ENCODE measurements at places on chromosomes 4 and X.

DNA sequence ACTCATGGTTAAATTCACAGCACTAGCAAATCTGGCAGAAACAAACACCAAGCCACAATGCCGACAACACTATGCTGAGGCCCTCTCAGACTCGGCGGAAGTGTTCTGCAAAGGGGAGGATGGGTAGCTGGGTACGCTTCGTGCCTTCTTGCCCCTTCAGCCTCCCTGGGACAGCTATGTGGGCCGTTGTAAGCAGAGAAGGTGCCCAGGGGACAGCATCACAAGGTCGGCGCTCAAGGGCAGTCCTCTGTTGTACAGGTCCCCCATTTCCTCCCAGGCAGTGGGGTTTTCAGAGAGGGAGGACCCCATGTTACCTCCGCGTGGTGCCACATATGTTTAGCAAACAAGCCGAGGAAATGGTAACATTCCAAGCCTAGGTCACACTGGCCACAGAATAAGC is 173.6 kb downstream of the AFAP1 start:
- no peak for DNase-seq

DNA sequence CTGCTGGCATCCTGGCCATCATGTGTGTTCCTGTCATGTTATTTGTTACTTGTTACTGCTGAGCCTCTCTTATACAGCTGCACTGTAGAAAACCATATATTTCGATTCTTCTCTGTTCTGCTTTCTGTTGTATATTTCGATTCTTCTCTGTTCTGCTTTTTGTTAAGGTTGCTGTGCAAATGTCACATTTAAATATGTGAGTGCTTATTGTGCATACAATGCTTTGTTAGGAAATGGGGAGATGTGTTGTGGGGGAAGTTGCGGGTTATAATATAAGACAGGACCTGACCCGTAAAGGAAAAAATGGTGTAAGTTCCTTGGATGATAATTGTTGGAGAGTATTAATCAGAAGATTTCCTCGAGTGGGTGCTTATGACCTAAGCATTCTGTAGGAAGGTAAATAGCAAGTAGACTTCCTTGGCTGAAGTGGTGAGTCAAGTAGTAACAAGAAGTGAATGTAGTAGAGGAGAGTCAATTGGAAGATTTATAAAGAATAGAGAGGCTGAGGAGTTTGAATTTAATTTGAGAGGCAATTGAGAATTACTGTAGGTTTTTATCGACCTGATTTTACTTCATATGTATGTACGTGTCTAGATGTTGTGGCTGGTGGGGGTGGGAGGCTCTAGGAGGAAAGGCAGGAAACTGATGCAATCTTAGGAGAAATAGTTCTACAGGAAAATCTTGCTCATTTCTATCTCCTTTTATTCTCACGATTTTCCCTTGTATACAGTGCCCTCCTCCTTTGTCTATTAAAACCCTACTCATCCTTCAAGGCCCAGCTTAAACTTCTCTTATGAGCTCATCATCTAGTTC is 8.5 kb downstream of the OGT start:
- DNase-seq = no peak

DNA sequence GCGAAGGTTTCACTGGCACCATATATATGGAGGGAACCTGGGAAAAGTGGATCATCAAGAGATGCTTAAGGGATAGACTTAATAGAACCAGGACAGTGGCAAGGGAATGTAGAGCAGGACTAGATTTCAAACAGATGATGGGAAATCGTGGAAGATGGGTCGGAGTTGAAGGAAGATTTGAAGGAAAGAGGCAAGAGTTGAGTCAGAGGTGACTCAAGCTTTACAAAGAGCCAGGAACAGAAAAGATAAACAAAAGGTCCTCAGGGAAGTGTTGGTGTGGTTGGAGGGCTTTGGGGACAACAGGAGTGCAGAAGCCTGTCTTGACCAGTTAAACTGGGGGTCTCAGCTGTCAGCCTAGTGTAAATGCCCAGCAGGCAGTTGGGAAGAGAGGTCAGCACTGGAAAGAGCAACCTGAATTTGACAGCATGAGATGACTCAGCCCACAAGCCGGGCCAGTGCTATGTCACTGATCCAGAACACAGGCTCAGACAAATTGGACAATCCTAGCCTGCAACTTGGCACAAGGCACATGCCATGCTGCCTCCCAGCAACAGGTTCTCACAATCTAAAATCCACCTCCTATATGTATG is 230.5 kb downstream of the IDS start:
- no peak for DNase-seq

DNA sequence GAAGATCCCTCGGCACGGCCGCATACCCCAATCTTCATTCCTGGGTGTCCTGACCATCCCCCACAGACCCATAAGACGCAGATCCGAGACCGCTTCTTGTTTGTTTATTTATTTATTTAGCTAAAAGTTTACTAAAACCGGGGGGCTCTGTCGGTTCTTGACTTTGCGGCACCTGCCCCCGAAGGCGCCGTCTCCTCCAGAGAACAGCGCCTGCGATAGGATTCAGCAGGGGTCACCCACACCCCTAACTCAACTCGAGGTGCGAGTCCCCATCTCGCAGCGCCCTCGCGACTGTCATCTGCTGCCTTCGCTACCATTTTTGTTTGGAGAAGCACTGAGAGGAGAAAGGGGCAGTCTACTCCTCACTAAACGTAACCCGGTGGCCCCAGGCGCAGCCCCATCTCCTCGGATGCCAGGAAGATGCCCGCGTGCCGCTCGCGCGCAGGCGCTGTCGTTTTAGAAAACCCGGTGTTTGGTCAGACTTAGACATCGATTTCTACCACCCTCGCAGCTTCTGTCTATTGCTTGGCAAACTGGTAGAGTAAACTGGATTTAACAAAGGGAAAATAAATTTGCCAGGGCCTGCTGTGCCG is 18.9 kb upstream of the GPR101 start:
- peak; percentile 28 for DNase-seq

DNA sequence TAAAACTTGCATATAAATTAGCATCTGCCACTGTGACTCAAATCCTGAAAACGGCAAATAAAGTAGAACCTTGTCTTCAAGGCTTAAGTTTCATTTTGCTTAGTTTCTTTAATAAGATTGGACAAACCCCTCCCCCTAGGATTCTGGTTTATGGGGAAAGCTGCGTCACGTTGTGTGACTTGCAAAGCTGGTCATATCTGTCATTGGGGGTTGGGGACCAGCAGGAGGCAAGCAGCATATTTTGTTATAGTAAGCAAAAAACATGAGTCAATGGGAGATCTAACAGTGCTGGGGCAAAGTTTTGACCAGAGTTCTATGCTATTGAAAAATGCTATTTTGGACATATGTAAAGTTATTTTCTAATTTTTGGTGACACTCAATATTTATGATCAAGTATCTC is 407.3 kb downstream of the PCDH18 start:
- no peak for DNase-seq

DNA sequence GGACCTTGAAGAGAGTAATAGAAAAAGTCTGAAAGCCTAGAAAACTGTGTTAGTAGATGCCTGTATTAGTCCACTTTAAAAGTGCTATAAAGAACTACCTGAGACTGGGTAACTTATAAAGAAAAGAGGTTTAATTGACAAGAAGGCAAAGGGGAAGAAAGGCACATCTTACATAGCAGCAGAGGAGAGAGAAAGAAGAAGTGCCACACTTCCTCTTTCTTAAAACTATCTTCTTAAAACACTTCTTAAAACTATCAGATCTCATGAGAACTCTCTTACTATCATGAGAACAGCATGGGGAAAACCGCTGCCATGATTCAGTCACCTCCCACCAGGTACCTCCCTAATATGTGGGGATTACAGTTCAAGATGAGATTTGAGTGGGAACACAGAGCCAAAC is 18.8 kb upstream of the COL25A1 start:
- no peak for DNase-seq

GRCh38 chr4:177374966-177375365 is 65.3 kb downstream of the NEIL3 start:
- no peak for DNase-seq

- DNase-seq = no peak
Measured at GRCh38 chrX:109632906-109633504, 8.0 kb upstream of the KCNE5 start.

DNA sequence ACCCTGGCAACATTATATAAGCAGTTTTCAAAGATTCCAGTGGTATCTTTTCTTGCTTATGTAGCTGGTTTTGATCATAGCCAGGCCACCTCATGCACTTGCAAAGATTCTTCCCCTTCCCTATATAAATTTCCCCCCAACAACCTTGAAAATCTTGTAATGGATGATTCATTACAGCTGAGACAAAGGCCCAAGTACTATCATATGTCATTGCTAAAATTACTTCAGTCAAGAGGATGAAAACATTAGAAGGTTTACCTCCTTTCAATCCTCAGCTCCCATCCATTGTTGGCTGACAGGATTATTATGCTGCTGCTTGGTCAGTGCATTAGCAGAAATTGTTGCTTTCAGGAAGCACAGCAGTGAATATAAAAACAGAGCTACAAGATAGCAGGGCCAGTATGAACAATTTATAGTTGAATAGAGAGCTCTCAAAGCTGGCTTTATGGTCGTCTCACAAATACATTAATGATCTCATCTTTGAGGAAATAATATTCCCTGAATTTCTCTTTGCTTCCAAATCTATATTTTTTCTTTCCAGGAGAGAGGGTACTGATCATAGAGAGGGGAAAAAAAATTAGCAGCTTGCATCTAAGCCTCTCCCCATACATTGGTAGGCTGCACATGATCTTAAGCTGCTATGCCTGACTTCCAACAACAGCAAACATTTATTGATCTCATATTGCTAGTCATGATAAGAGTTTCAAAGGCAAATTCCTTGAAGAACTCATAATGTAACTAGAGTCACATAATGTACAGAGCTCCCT is 7.7 kb upstream of the ARHGEF38 start:
- DNase-seq = no peak

DNA sequence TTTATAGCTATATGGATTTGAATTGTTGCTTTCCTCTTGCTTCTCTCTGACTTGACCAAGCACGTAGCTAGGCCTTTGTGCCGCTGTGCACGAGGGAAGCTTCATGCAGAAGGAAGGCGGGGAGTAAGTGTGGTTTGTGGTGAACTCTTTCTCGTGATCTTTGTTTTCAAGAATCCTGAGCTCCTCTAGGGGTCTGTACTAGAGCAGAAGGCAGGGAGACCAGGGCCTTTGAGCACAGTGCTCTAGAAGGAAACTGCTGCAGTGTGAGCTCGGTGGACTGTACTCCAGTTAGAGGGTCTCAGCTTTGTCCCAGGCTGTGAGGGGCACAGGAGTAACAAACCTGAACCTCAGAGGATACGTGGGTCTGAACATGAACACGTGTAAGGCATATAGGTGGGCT is 49.0 kb downstream of the AGA start:
- peak; percentile 9 for DNase-seq

- DNase-seq = no peak
Measured at GRCh38 chr4:57043347-57044251, 64.9 kb downstream of the POLR2B start.

DNA sequence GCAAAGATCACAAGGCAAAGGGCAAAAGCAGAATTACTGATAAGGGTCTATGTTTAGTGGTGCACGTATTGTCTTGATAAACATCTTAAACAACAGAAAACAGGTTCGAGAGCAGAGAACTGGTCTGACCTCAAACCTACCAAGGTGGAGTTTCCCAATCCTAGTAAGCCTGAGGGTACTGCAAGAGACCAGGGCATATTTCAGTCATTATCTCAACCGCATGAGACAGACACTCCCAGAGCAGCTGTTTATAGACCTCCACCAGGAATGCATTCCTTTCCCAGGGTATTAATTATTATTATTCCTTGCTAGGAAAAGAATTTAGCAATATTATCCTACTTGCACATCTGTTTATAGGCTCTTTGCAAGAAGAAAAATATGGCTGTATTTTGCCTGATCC is 51.5 kb downstream of the NPNT start:
- no peak for DNase-seq

- no peak for DNase-seq
Measured at GRCh38 chr4:104262678-104263077, 232.0 kb downstream of the CXXC4 start.

DNA sequence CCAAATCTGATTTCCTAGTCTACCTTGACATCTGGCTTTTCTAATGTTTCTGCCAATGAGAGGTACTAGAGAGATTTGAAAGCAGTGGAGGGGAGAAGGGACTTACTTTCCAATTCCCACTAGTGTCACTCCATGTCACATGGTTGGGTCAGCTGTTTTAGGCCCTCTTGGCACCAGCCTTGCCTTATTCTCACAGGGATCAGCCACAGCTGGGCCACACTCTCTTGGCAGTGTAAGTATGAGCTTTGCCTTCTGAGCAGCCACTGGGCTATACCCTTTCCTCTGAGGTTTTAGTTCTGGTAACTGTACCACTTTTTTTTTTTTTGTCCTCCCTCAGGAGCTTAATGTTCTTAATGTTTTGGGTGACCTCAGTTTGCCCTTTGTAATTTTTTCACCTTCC is 10.2 kb upstream of the ADH1C start:
- DNase-seq = no peak

DNA sequence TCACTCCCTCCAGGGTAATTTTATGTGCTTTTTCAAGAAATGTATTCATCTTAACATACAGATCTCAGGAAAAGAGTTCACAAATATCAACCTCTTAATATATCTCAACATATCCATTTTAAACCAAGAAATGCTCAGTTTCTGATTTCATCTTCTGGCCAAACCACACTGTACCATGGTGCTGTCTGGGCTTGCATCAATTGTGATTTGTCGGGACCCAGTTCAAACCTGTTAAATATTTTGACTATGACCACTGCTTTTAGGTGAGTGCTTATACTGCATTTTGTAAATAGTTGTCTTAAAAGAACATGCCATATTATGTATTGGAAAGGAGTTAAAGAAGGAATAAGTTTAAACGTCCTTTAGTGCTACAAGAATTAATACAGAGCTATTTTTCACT is 352.1 kb downstream of the SPOCK3 start:
- no peak for DNase-seq

DNA sequence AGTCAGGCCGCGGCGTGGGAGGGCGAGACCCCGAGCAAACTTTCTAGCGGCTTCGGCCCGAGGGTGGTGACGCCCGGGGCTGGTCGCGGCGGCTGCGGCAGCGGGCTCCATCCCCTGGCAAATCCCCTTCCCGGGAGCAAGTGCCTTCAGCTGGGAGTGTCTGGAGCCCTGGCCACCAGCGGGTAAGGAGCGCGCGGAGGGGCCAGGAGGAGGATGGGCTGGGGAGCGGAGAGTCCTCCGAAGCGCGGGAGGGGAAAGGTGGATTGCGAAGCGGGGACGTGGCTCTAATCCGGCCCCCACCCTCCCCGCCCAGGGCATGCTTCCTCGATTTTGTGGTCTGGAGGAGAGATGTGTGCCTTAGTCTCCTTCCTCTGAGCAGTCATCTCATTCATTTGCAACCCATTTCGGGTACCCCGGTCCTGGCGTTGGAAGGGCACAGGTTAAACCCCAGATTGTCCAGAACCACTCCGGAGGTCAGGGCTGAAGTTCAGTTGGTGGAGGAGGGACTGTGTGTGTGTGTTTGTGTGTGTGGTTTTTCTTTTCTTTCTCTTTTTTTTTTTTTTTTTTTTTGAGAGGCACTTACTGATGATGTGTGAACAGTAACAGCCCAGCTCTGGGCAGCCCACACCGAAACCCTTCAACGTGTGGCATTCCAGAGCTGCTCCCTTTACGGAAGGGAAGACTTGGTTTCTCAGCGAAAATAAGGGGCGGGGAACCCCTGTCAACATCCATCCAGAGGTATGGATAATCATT is 516 bp downstream of the SGMS2 start:
- DNase-seq = peak; percentile 12

All from activated CD4-positive, alpha-beta T cell treated with anti-CD3 and anti-CD28 coated beads, Interleukin-2, amount 50 U/mL, for 48 hours (primary cell).